Right renal cortex interstitium (tissue), 3 donors: ENCODE measurements at places on chromosomes 13 and 19. TPM values are rescaled to one million over a fixed set of nuclear protein-coding genes. Genes with fewer than 3 reads are reported as not detected.

DNA sequence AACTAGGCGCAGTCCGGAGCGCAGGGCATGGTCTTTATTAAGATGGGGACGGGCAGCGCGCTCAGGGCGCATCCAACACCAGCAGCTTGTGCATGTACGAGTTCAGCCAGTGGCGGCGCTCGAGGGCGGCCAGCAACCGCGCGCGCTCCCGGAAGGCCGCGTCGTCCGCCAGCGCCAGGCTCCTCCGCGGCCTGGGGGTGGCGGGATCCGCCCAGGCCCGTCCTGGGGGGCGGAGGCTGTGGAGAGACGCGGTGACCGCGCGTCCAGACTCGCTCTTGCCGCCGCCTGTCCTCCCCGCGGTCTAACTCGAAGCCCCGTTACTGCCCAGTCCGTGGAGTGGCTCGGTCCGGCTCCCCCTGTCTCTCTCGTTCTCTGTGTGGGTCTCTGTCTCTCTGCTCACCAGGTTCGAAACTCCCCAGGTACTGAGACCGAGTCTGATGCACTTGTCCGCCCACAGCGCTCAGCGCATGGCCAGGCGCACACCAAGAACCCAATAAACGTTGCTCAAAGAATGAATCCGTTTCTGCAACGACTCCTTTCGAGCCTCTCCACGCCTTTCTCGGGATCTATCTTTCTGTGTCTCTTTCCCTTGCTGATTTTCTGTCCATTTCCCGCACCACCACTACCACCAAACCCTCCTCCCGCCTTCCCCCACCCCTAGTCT is 702 bp downstream of the PTH2 start:
- no peak for DNase-seq

- no peak for DNase-seq
Observed at GRCh38 chr13:39405596-39406205, 197.3 kb downstream of the LHFPL6 start.

DNA sequence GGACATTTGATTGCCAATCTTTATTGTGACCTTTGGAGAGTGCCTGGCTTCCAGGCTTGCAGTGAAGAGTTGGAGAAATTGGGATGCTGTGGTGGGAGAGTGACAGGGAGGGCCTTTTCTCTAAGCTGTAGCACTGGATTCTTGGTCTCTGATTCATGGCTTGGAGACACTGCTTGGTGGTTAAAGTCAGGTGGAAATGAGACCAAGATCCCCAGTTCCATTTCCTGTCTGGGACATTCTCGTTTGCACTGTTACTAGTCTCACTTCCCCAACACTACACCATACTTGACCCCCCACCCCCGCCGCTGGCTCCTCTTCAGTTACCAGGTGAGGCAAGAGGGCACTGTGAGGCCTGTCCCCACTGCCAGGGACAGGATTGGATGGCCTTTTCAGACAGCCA is 2.9 kb downstream of the SUPT5H start:
- DNase-seq = no peak

GRCh38 chr13:49297338-49297737 is 49.6 kb downstream of the CDADC1 start:
- no peak for DNase-seq

DMKN gene
- 68.1 TPM for polyA plus RNA-seq

GRCh38 chr19:35216833-35217648 is 11.5 kb downstream of the FAM187B start:
- no peak for DNase-seq

DNA sequence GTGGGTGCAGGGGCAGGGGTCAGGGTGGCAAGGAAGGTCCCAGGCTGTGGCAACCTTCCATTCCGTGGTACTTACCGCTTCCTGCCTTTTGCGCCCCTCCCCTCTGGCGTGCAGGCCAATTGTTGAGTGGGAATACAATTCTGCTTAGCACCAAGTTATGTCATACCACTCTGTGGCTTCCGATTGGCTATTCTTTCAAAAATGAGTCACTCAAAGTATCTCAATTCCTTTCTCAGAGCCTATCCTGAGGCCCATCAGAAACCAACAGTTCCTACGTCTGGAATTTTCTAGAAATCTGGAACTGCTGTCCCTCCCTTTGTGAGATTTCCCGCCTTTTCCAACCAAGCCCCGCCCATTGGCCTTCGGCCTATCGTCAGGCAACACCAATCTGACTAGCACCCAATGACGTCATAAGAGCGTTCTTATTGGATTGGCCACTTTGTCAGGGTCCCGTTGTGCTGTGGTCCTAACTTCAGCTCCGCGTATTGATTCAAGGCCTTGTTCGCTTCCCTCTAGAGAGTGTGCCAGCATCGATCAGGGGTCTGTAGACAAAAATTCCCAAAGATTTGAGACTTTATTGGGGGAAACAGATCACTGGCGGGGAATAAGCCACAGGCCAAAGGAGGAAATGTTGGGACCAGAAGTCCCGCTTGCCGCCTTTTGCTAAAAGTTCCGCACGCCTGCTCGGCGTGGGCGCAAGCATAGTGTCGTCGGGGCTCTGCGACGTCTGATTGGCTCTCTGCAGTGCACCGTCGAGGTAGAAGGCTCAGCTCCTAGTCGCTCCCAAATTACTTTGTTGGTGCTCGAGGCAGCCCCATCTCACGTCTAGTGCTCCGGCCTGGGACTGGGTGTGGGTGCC is 11.7 kb downstream of the NTN5 start:
- DNase-seq = no peak

FCER2 gene
- not detected for polyA plus RNA-seq

DNA sequence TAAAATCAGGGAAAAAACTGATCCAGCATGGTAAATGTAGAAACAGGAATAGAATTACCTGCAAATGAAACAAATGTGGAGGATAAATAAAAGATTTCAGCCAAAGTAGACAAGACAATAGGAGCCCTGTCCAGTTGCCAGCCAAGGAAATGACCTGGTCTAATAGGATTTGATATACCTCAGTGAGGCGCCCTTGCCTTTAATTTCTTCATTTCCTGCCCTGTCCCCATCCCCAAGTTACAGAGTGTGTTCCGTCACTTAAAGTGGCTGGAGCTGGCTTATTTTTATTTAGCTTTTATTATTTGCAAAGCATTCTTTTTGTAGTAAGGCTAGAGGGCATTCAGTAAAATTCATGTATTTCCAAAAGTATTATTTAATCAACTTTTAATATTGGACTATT is 1022.0 kb downstream of the EFNB2 start:
- DNase-seq = no peak

DNA sequence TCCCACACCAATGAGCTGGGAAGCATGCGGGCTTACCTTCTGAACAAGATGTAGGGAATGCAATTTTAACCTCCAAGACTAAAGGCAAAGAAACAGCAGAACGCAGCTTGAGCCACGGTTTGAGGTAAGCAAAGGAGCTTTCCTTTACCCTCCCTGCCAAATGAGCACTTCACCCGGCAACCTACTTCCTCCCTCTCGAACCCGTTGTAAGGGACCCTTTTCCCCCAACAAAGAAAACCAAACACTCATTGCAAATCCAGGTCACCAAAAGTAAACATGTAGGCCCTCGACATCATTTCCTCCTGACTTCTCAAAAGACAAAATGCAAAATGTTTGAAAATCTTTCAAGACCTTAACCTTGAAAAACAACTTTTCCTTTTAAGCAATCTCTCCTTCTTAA is 65.3 kb downstream of the ABCC4 start:
- DNase-seq = no peak

- DNase-seq = peak; percentile 99
Observed at GRCh38 chr19:3762501-3763459, at the start of gene MRPL54. Gene MRPL54, plus strand, starts transcription at chr19:3762682. Its CDS starts 19 bp downstream, at chr19:3762701.

- DNase-seq = peak; percentile 94
Observed at GRCh38 chr13:113296823-113297369, at the start of gene LAMP1. Gene LAMP1, plus strand, starts transcription at chr13:113297239. Its CDS starts 196 bp downstream, at chr13:113297435.

OR7D2 gene
- polyA plus RNA-seq = not detected

DNA sequence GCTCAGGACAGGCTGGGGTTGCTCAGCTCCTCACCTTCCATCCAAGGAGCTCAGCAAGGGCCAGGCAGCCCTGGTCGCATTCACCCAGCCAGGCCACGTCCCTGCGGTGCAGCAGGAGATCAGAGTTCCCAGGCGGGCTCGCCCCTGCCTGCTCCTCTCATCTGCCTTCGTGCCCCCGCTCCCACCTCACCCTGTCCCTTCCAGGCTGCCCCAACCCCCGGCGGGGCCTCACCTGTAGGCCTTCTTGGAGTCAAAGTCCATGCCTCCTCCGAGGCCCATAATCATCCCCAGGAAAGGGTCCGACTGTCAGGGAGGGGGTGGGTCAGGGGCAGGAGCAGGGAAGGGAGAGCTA is 1.3 kb upstream of the RINL start:
- DNase-seq = no peak

DNA sequence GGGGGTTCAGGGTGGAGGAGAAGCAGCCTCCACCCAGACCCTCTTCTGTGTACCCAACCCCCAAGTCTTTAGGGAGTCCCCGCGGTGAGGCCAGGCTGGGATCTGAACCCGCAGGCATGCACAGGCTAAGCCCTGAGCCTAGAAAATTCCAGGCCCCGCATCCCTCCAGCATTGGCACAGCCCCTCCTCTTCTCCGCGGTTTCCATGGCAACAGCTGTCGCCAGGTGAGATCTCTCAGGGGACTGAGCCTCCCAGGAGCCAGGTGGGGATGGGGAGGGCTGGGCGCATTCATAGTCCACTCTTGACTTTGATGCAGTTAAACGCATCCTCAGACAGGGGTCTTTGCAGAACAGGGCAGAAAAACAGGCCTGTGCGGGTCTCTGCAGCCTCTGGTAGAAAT is 48.3 kb upstream of the USP29 start:
- DNase-seq = no peak

GRCh38 chr13:73162912-73163911 is 104.4 kb downstream of the KLF5 start:
- DNase-seq = no peak

C1QTNF9 gene
- polyA plus RNA-seq = 0.85 TPM

LILRA2 gene
- 0.55 TPM for polyA plus RNA-seq

DNA sequence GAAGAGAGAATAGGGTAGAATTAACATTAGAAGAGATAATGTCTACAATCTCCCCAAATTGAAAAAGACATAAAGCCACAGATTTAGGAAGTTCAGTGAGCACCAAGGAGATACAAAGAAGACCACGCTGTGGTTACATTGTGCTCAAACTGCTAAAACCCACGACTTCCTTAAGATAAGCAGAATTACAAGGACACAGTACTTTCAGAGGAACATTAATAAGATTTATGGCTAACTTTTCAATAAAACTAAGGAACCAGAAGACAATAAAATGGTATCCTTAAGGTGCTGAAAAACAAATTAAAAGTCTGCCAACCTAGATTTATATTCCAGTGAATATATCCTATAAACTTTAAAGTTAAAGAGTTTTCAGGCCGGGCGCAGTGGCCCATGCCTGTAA is 7.4 kb upstream of the IL17D start:
- no peak for DNase-seq

- no peak for DNase-seq
Observed at GRCh38 chr19:48090281-48090802, 20.3 kb downstream of the PLA2G4C start.

SHANK1 gene
- 3.5 TPM for polyA plus RNA-seq

DNA sequence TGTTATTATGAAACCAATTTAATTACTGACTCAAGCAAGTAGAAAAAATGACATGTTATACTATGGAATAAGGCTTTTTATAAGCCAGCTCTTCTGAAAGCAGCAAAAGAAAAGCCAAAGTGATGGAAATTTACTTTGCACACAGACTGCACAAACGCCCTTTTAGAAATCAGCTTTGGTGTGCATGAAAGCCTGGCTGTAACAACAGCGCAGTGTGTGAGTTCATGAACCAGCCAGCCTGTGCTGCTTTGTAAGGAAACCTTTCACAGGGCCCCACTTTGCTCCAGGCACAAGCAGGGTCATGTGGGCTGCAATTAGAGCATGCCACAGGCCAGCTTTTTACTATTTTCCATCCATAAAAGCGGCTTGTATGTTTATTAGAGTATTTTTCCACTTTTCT is 13.6 kb upstream of the IFT88 start:
- no peak for DNase-seq

GRCh38 chr19:46533621-46534081 is 38.0 kb upstream of the PNMA8B start:
- DNase-seq = no peak

CEACAM5 gene
- 0.08 TPM for polyA plus RNA-seq

CGB3 gene
- not detected for polyA plus RNA-seq

GRCh38 chr13:113730831-113731191 is 28.2 kb upstream of the TMEM255B start:
- no peak for DNase-seq

DNA sequence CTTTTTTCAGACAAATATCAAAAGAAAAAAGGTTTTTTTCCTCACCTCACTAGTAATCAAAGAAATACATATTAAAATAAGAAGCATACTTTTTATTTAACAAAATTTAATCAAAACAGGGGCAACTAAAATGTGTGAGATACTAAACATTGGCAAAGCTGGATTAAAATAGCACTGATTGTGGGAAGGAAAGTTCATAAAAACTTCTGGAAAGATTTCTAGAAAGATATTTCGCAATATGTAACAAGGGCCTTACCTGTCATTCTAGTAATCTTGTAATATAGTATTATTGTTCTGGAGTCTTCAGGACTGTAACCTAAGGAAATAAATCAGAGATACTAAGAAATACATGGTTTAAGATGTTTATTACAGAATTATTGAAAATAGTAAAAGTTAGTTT is 482.5 kb downstream of the SUCLA2 start:
- DNase-seq = no peak

AXL gene
- polyA plus RNA-seq = 33.9 TPM
